ENCODE measurements at places on chromosomes 3 and 15. TPM values are rescaled to one million over a fixed set of nuclear protein-coding genes. Genes with fewer than 3 reads are reported as not detected.
A peak's percentile ranks its signal among the peaks of the same experiment; 100 is the strongest.

DNA sequence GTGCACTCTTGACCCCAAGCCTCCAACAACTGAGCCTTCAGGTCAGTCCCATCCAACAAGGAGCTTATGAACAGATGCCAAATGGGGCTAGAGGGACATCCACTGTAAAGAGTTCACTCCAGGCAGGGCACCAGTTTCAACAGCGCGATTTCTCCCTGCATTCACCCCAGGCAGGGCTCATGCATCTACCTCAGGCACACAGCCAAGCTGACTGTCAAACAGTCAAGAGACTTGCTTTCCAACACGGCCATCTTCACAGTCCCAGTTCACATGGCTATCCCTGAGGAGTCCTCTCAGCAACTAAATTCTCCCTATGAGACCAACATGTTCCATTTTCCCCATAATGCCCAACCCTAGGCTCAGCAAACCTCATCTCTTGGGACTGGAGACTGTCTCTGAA is 17.7 kb downstream of the SLC25A20 start:
- DNase-seq = no peak

DNA sequence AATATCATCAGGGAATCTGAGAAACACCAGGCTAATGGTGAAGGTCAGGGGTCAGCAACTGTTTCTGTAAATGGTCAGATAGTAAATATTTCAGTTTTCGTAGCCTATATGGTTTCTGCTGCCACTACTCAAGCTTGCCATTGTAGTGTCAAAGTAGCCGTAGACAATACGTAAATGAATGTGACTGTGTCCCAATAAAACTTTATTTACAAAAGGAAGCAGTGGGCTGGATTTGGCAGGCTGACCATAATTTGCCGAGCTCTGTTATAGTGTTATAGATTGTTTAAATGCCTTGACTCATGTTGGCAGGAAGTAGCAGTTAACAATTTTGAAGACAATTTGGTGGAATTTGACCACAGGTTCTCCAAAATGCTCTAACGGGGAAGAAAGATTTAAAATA is 548.2 kb downstream of the FOXP1 start:
- no peak for DNase-seq

STXBP5L gene
- 0.29 TPM for total RNA-seq

KBTBD13 gene
- total RNA-seq = 0.37 TPM

- DNase-seq = no peak
These were observed 51.5 kb downstream of the SST start for GRCh38 chr3:187618722-187619121.

GRCh38 chr3:146501752-146502151 is 32.4 kb upstream of the PLSCR2 start:
- DNase-seq = no peak

- DNase-seq = no peak
These were observed 56.0 kb downstream of the PDE8A start for GRCh38 chr15:85037641-85038040.

SLC12A1 gene
- not detected for total RNA-seq

DNA sequence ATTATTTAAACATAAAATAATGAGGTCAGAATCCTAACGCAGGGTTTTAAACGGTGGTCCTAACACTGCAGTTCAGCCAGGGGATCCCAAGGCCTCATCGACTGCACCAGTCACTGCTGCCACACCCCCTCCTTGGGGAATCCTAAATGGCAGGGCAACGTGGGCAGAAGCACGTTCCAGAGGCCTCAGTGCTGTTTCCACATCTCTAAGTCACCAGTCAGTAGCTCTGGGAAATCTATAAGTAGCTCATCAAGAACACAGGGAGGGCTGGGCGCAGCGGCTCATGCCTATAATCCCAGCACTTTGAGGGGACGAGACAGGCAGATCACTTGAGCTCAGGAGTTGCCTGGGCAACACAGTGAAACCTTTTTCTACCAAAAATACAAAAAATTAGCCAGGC is 47.5 kb downstream of the PRTG start:
- no peak for DNase-seq

DNA sequence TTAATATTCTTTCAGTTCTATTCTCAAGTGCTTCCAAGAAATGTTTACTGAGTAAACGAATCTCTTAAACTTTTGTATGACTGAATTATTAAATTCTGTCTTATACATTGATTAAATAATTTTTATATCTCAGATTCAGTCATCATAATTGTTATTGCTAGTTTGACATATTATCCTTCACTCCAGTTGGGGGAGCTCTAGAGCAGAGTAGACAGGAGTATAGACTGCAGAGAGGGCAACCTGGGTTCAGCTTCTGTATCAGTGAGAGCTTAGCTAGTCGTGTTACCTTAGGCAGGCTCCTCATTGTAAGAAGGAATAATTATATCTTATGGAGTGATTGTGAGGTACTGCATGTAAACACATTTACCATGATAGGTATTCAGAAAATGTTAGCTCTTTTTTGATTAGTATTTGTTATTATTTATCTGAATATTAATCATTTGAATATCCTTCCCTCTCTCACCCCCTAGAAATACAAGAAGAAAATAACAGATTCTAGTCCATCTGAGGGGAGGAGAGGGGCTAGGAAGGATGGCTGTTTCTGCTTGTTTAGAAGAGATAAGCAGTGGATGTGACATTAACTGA is 31.0 kb upstream of the ZCWPW2 start:
- no peak for DNase-seq

GOLGA8Q gene
- 0.67 TPM for total RNA-seq

GRCh38 chr3:174340624-174341587 is 518.2 kb upstream of the NAALADL2 start:
- no peak for DNase-seq

GOLGA6B gene
- total RNA-seq = not detected

DNA sequence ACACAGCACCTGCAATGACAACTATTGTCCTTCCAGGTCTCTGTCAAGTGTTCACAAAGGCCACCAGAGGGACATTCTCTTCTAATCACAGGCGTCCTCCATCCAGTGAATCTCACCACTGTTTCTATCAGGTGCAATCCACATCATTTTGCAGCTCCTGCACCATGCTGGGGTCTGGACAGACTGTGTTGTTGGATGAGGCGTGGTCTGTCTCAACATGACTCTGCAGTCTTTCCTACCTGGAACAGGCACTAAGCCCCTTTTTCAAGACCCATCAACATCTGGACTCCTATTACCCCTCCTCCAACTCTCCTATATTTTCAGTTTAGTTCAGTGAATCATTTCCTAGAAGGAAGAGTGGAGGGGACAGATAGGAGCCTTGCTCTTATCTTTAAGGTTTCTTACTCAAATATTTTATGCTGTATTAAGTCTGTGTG is 31.5 kb upstream of the VEPH1 start:
- no peak for DNase-seq

DNA sequence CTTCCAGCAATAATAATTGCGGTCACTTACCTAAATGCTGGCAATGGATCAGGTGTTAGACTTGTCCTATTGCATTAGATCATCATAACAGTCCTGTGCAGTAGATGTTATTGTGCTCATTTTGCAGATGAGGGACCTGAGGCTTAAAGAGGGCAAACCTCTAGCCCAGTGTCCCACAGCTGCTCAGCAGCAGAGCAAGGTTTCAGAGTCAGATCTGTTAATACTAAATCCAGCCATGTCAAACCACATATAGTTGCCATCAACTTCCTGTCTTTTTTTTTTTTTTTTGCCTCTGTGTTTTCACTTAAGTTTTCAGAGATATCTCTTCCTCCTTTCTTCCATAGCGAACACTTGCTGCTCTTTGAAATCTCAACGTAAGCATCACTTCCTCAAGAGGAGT is 12.1 kb downstream of the FEZF2 start:
- DNase-seq = no peak

- DNase-seq = no peak
These were observed 32.4 kb downstream of the FAM43A start for GRCh38 chr3:194718079-194718478.

DNA sequence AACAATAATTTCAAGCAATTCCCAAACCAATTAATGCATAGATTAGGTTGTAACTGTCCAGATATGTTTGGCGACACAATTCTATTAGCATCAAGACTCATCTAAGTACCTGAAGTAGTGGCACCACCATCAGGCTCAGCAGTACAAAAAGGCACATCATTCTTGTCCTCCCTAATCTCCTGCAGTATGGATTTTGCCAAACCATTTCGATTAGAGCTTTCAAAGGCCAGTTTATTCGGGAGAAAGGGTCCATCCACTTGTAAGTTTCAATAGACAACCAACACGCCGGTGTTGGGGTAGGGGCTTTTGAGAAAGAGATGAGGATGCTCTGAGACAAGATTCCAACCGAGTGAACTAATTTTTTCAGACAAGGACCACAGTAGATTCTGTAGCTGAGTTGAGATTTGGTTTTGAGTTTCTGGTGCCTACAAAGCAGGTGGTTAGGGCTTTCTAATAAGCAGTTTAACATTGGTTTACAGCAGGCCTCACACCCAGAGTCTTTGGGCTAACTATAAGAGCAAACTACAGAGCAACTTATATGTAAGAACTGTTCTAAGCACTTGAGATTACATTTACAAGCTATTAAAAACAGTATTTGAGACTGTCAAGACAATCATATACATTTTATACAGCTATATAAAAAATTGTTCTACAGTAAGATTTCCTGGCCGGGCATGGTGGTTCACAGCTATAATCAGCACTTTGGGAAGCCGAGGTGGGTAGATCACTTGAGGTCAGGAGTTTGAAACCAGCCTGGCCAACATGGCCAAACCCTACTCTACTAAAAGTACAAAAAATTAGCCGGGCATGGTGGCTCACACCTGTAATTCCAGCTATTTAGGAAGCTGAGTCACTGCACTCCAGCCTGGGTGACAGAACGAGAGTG is 4.5 kb downstream of the RPL22L1 start:
- DNase-seq = no peak

- peak; percentile 26 for DNase-seq
These were observed 38.6 kb downstream of the FAM3D start for GRCh38 chr3:58627941-58628340.

DNA sequence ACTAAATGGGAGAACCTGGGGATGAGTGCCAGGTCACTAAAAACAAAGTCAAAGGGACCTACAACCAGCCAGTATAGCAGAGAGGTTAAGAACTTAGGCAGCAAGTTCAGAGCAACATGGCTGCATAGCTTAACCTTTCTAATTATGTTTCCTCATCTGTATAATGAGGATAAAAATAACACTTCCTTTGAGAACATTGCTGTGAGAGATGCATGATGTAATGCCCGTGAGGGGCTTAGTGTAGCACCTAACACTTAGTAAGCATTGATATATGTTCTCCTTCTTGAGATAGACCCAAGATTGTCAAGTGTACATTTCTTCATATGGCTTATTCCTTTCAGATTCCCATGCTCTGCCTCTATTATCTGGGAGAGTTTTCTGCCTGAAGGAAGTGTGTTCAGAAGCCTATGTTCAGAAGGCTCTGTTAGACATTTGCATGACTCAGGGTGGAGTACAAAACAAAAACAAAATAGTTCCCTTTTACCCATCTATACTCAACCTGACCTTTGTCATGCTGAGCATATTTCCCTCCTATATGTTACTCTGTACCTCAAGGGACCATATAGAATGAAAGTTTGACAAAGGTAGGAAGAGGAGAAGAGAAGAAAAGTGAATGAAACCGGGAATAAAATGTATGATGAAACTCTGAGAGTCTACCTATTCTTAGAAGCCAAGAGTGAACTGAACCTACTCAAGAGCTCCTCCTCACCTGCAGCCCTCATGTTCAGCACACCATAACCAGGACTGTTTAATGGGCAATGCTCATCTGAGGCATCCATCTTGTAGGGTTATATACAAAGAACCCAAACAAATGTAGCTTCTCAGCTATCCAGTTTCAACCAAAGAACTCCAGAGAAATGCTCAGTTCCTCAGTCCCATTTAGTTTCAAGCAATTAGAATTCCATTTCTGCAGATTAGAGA is 70.7 kb upstream of the KCNMB2 start:
- DNase-seq = no peak

OXTR gene
- total RNA-seq = 3.4 TPM

DNA sequence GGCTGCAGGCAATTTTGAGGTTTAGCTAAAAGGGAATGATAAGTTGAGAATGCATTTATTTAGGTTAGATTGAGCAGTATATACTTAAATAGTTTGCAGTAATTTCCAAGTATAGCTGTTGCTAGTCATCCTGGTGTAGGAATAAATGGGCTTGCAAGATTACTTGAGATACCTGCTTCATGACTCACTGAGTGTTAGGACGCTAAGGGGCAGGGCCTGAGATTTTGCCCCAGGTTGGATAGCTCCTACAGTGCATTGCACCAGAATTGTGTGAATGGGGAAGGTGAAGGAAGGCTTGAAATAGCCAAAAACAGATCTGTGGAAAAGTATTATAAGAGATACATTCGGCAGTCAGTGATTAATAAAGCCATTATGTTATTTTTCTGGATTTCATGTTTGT is 72.8 kb downstream of the KCNH8 start:
- no peak for DNase-seq

BCL2A1 gene
- total RNA-seq = 4.5 TPM

DNA sequence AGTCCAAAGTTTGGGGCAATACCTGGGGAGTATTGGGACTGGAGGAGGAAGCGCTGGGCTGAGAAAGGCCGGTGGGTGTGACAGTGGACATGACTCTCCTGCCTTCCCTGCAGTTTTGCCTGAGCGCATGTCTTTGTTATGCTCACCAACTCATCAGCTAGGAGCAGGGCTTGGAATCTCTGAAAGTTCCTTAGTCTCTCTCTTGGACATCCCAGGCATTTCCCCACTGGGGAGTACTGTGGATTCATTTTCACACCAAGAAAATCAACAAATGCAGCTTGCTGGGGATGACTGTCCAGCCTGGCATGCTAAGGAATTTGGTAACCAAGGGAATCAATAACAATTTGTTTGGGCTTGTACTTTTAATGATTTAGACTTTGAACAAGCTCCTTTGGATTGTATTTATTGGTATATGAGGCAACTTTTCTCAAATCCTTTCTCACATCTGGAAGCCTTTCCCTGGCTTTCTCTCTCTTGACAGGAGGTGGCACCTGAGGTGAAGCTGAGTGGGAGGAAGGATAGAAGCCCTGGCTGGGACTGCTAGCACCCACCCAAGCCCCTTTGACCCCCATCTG is 48.5 kb upstream of the CHST2 start:
- DNase-seq = no peak

- no peak for DNase-seq
These were observed 160.8 kb downstream of the SATB1 start for GRCh38 chr3:18264361-18264760.

DNA sequence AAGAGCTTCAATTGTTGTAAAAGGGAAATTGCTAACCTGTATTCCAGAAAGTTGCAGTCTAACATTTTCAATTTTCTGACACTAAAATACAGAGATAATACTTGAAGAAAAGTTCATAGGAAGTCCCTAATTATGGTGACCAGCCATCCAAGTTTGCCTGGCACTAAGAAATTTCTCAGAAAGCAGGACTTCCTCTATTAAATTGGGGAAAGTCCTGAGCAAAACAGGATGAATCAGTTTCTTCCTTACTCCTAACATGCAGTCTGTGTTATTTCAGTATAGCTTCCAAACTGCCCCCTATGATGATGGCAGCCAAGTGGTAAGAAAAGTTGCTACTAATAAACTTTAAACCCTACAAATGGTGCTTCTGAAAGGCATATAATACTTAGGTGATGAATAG is 133.5 kb upstream of the SGO1 start:
- no peak for DNase-seq

GRCh38 chr3:174397848-174398247 is 461.3 kb upstream of the NAALADL2 start:
- no peak for DNase-seq

- DNase-seq = no peak
These were observed 1.6 kb upstream of the SORD start for GRCh38 chr15:45021348-45021747.

- DNase-seq = no peak
These were observed 208.5 kb downstream of the CLSTN2 start for GRCh38 chr3:140143367-140144069.
